ENCODE measurements at places on chromosomes 12 and 14. TPM values are rescaled to one million over a fixed set of nuclear protein-coding genes. Genes with fewer than 3 reads are reported as not detected.

RD3L gene
- not detected for total RNA-seq

SLC6A15 gene
- total RNA-seq: 0.99 TPM

TMEM233 gene
- total RNA-seq: under 0.01 TPM

FAM222A gene
- total RNA-seq: under 0.01 TPM

SLC25A47 gene
- total RNA-seq: under 0.01 TPM

KLHL33 gene
- 1.5 TPM for total RNA-seq

ACOT6 gene
- not detected for total RNA-seq

C12orf60 gene
- total RNA-seq: 1.5 TPM

TRIM9 gene
- 0.50 TPM for total RNA-seq

JPH4 gene
- not detected for total RNA-seq

PRR4 gene
- 0.77 TPM for total RNA-seq

KRT75 gene
- not detected for total RNA-seq

SERPINA4 gene
- total RNA-seq: not detected

FOXN3 gene
- 27.9 TPM for total RNA-seq

SMIM41 gene
- total RNA-seq: 2.0 TPM

Data from fibroblast of lung (primary cell).